NCI-H1105 treated with DMSO at 0.1 percent for 48 hours (cell line): ENCODE measurements at places on chromosomes 7 and 10.

GRCh38 chr10:77959384-77959783 is 32.8 kb upstream of the DLG5 start:
- DNase-seq = no peak

- DNase-seq = no peak
Measured at GRCh38 chr10:14645239-14645960, 129.3 kb downstream of the FAM107B start.

- no peak for DNase-seq
Measured at GRCh38 chr10:43419997-43420368, 11.0 kb upstream of the HNRNPF start.

- DNase-seq = no peak
Measured at GRCh38 chr7:156324201-156324600, 316.4 kb upstream of the RNF32 start.

DNA sequence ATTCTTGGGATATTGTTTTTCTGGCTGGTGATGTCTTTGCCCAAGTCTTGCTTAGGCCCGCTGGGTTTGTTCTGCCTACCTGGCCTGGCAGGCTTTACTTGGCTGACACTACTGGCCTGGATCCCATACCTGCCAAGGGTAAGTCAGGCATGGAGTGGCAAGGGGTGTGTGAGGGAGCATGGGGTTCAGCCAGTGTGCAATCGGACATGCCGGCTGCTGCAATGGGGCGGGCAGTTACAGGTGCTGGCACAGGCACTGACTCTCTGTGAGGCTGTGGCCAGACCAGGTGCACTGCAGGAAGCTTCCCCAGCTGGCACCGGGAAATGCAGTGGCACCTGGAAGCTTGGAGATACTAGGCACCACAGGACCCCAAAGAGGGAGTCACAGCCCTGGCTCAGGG is 168.4 kb downstream of the PON1 start:
- no peak for DNase-seq

DNA sequence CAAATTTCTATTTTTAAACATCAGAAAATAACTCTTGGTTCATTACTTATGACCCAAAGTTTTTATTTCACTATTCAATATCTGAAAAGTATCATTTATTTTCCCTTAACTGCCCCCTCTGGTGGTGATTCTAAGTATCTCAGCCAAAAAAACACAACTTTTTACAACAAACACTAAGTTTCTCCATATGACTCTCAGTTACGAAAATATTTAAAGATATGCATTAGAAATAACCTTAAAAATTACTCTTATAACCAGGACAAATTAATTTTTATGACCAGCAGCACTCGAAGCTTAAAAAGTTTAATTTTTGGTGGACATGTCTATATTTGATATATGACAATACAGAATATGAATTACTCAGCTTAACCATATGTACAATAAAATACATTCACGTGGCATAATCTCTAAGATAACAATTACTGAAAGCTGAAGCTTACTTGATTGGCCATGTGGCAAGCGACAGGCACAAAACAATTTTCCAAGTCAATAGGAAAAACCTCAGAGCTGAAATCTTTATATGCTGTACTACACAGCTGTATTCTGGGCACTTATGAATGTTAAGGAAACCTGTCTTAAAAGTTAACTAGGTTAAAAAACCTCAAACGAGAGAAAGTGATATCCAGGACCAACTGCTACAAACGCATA is 2.3 kb downstream of the HNRNPA2B1 start:
- peak; percentile 37 for DNase-seq

- no peak for DNase-seq
Measured at GRCh38 chr10:101562231-101562630, 25.8 kb downstream of the POLL start.

DNA sequence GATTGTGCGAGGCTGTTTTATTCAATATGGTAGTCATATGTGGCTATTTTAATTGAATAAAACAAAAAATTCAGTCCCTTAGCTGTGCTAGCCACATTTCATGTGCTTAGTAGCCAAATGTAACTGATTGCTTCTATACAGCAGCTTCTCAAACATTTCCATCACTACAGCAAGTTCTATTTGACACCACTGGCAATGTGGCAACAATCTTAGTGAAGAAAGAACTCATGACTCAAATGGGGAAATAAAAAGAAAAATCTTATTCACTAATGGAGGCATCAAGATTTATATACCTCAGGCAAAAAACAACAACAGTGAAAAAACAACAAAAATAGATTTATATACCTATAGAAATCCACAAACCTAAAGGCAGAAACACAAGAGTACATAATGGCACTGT is 17.9 kb downstream of the SEM1 start:
- DNase-seq = no peak

GRCh38 chr10:88293651-88294230 is 289.4 kb downstream of the RNLS start:
- DNase-seq = no peak

DNA sequence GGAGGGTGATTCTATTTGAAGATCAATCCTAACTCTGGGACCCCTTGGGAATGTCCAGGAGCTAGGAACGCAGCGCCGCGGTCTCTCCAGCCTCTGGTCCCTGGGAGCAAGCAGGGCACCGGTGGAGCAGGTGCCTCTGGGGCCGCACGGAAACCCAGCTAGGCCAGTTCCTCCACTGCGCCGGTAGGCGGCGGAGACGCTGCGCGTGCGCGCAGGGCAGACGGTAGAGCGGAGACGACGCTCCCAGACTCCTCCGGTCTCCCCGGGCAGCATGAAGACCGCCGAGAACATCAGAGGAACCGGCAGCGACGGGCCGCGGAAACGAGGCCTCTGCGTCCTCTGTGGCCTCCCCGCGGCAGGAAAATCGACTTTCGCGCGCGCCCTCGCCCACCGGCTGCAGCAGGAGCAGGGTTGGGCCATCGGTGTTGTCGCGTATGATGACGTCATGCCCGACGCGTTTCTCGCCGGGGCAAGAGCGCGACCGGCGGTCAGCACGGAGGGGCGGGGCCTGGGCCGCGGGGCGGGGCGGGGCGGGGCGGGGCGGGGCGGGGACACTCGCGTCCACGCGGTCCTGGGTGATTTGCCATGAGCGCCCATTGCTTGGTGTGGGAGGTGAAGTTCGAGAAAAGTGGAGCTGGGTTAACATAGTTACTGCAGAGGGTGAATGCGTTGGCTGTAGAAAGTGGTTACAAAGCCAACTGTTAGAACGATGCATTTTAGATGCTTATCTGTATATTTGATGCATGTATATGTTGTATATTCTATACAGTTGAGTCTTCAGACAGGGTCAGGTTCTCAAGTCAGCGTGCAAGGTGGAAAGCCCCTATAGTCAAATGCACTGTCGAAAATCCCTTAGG is at the start of gene PSTK:
Gene PSTK (plus strand): TSS at position 193 of the 857 bp plus-strand sequence. CDS start 79 bp downstream, at position 272.
- peak; percentile 74 for DNase-seq

DNA sequence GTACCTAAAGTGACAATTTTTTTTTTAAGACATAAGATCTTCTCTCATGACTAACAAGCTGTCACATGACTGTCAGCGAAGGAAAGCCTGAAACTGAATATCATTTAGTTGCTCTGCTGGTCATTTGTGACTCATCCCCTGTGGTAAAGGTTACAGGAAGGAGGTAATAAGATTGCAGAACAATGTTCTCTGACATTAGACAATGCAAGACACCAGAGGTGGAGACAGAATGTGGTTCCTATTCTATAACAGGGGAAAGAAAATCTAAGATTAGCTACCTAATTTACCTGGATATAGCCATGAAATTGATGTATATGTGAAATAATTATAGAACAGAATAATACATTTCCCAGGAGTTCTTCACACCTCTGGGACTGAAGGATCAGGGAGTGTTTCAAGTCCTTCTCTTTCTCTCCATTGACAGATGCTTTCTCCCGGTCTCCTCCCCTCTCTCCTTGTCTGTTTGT is 47.7 kb downstream of the LRGUK start:
- no peak for DNase-seq

DNA sequence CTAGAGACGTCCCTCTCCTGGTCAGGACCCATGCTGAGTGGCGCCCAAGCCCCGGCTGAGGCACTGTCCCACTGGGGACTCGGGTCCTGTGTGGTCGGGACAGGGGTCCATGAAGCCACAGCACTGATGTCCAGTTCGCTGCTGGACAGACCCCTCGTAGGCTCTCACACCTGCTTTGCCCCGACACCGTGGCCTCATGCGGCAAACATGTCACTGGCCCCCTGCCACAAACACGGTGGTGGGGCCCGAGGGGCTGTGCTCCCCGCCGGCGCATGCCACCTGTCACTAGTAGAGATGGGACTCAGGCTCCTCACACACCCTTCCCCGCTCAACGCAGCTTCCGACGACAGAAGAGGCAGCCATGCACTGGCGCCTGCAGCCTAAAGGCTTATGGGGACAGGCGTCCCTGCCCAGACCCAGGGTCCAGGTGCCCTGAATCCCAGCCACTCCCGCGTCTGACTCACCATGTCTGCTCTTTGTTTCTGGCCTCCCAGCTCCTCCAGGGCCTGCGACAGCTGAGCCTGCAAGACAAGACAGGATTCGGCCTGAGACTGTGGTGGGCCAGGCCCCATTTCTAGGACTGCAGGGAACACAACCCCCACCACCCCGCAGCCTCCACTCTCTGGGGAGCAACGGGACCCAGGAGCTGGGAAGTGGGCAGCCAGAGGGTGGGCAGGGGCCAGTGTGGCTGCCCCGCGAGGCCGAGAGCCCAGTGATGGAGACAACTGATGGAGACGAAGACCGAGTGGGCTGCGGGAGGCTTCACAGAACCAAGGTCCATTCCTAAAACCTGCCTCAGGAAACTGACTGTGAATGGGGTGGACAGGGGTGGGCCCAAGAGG is 230.9 kb downstream of the MAD1L1 start:
- no peak for DNase-seq

GRCh38 chr7:91280604-91281003 is 16.4 kb downstream of the FZD1 start:
- no peak for DNase-seq

GRCh38 chr7:20503278-20503950 is 112.1 kb upstream of the ABCB5 start:
- peak; percentile 52 for DNase-seq

DNA sequence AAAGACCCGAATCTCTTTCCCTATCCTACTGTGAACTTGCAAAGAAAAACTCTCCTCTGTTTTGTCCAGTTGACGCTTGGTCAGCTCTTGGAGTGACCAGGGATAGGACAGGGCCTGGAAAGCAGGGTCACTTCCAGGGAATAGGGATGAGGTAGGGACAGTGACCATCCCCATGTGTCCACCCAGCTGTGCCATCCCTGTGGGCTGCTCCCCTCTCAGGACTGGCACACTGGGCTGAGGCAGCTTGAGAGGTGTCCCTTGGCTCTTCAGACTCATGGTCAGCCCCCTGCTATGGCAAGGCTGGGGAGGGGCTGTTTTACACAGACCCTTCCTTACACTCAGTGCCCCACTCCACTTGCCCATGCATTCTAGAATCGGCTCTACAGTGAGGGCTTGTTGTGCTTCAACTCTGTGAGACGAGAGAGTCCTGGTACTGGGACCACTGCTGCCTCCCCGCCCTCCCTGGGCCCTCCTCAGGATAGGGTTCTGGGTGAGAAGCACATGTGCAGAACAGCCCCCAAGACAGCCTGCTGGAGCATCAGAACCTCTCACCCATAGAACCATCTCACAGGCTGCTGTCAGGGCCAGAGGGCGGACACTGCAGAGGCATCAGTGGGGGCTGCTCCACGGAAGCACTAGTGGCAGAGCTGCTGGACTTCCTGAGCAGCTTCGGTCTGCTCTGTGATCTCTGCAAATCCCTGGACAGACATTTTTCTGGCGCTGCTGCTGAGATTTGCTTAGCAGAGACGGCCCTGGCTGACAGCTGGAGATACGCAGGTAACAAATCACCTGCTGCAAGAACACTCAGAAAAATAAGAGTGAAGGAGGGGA is 202.8 kb upstream of the CXCL12 start:
- no peak for DNase-seq

DNA sequence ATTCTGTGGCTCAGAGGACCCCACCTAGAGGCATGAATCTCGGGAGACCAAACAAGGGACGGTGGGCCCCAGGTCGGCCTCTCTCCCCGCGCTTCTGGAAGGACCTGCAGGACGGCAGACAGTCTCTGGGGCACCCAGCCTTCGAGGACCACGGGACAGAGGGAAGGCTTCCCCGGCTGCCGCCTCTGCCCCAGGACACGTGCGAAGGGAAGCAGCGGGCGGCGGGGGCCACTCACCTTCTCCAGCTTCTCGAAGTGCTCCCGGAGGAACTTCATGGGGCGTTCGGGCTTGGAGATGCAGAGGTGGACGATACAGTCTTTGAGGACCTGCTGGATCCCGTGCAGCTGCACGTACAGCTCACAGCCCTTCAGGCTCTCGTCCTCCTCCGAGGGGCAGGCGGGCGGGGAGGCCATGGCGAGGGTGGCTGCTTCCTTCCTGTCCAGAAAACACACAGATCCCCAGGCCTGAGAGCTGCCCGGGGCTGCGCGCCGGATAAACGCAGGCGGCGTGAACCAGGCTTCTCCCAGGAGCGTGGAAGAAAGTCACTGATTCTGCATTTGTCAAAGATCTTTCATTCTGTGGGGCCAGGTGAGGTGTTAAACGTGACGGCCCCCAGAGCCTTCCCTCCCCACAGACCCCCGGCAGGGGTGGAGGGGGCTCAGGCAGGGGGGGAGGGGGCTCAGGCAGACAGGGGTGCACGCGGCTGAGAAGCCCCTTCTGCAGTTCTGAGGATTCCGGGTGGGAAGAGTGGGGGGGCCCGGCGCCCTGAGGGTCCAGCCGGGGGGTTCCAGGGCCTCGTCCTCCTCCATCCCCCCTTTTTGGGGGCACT is 15.2 kb upstream of the DNAAF5 start:
- no peak for DNase-seq

DNA sequence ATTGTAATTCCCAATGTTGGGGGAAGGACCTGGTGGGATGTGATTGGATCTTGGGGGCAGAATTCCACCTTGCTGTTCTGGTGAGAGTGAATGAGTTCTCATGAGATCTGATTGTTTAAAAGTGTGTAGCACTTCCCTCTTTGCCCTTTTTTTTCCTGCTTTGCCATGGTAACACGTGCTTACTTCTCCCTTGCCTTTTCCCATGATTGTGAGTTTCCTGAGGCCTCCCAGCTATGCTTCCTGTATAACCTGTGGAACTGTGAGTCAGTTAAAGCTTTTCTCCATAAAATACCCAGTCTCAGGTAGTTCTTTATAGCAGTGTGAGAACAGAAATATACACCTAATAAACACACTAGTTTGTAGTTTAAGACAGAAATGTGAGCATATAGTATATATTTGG is 166.8 kb upstream of the MAGI2 start:
- no peak for DNase-seq

GRCh38 chr7:26760501-26760900 is 103.9 kb downstream of the SKAP2 start:
- no peak for DNase-seq

DNA sequence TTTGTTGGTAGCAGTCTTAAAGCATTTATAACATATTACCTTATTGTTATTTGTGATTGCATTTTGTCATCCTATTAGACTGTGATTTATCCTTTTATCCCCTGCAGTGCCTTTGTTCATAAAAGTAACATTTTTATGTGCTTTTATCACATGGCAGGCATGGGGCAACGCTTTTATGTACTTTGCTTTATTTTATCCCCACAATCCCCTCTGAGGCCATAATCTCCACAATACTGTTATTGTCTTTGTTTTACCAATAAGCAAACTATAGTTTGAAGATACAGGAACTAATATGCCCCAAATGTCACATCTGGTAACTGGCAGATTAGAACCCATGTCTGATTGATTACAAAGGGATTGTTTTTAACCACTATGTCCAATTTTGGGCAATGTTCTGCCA is 613.5 kb downstream of the REEP3 start:
- DNase-seq = no peak
